Naive thymus-derived CD4-positive, alpha-beta T cell (primary cell): ENCODE measurements at places on chromosomes 1 and 21. TPM values are rescaled to one million over a fixed set of nuclear protein-coding genes. Genes with fewer than 3 reads are reported as not detected.

UBE2U gene
- not detected for total RNA-seq

ILDR2 gene
- 0.35 TPM for total RNA-seq

VSIG8 gene
- total RNA-seq, result not detected

C8A gene
- total RNA-seq, result not detected

HSD3B1 gene
- not detected in 2 replicates for total RNA-seq

GBP2 gene
- 185 TPM for total RNA-seq

GPBP1L1 gene
- total RNA-seq, result 112 and 113 TPM in 2 replicates

IL24 gene
- not detected for total RNA-seq

THEMIS2 gene
- total RNA-seq, result 48.8 TPM

OPRD1 gene
- total RNA-seq, result not detected

KCND3 gene
- total RNA-seq, result not detected in 2 replicates

DNAI4 gene
- total RNA-seq, result 2.2 TPM

VCAM1 gene
- not detected in 2 replicates for total RNA-seq

TNFRSF1B gene
- total RNA-seq, result 60.3 TPM

KRTAP12-4 gene
- not detected for total RNA-seq

LCE2A gene
- total RNA-seq, result not detected in 2 replicates

TARS2 gene
- total RNA-seq, result 37.4 TPM

LHX8 gene
- not detected for total RNA-seq

RNU1-3 gene
- 4,458 TPM for total RNA-seq

MIXL1 gene
- total RNA-seq, result not detected

DSCAM gene
- total RNA-seq, result not detected

TENT5C gene
- total RNA-seq, result 3.9 TPM

ATP8B2 gene
- total RNA-seq, result 109 TPM

CD53 gene
- 275 TPM for total RNA-seq

ACTL8 gene
- total RNA-seq, result not detected

AIM2 gene
- 8.8 TPM in 2 replicates for total RNA-seq

HENMT1 gene
- 5.8 TPM for total RNA-seq

PYHIN1 gene
- 20.3 TPM for total RNA-seq

TRNP1 gene
- total RNA-seq, result not detected

CD1E gene
- total RNA-seq, result not detected

CHD5 gene
- 0.93 TPM for total RNA-seq

C1orf115 gene
- total RNA-seq, result 1.3 TPM

S100A9 gene
- total RNA-seq, result 197 TPM

MMEL1 gene
- total RNA-seq, result 2.5 TPM

FBXO28 gene
- total RNA-seq, result 26.2 TPM

C1orf174 gene
- total RNA-seq, result 17.0 TPM

PLA2G4A gene
- 0.13 TPM for total RNA-seq

LCE3A gene
- total RNA-seq, result not detected

HES2 gene
- 0.25 and 0.56 TPM in 2 replicates for total RNA-seq

C1QC gene
- total RNA-seq, result 5.1 TPM

PGBD5 gene
- not detected for total RNA-seq

NTMT2 gene
- total RNA-seq, result not detected

SFPQ gene
- 531 TPM for total RNA-seq

TCEA3 gene
- total RNA-seq, result 20.8 TPM

TEDDM1 gene
- not detected for total RNA-seq

BOLA1 gene
- total RNA-seq, result 26.4 TPM

RPS6KC1 gene
- total RNA-seq, result 18.9 TPM

SKI gene
- 63.4 and 68.1 TPM in 2 replicates for total RNA-seq

TLR5 gene
- total RNA-seq, result 3.1 TPM
